NCI-H345 (cell line): ENCODE measurements at places on chromosomes 1 and 21.

DNA sequence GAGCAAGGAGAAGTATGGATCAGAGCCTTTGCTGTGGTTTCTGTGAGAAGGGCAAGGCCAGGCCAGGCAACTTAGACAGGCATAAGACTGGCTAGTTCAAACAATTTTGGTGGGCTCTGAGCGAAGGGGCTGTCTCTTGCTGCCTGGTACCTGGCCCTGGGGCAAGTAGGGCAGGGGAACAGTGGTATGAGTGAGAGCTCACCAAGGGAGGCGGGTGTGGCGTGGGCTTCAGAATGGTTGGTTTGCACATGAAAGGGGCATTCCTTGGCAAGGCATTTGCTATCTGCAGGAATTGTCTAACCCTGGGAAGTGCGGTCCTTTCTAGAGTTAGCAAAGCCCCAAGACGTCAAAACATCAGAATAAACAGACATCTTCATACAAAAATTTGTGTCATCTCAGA, 210.5 kb downstream of the CAMTA1 start:
- DNase-seq = no peak

GRCh38 chr1:206912445-206913095, 9.2 kb downstream of the FCMR start:
- DNase-seq = peak; percentile 87

- DNase-seq = peak; percentile 79
Observed at GRCh38 chr1:234771642-234772344, 161.8 kb upstream of the IRF2BP2 start.

DNA sequence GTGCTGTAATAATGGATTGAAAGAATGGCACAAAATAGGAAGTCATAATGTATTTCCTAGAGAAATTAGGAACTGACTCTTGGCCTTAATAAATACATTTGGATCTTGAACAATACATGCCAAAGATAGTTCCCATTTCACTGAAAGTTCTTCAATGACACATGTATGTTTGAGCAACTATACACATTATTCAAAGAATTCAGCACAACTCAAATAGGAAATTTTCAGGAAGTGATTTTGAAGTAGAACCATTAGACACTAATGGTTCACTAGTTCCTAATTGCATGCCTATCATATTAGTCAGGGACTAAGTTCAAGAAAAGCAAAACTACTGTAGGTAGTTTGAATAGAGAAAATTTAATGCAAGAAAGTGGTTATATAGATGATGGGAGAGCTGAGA, 404.7 kb downstream of the LMO4 start:
- DNase-seq = no peak

DNA sequence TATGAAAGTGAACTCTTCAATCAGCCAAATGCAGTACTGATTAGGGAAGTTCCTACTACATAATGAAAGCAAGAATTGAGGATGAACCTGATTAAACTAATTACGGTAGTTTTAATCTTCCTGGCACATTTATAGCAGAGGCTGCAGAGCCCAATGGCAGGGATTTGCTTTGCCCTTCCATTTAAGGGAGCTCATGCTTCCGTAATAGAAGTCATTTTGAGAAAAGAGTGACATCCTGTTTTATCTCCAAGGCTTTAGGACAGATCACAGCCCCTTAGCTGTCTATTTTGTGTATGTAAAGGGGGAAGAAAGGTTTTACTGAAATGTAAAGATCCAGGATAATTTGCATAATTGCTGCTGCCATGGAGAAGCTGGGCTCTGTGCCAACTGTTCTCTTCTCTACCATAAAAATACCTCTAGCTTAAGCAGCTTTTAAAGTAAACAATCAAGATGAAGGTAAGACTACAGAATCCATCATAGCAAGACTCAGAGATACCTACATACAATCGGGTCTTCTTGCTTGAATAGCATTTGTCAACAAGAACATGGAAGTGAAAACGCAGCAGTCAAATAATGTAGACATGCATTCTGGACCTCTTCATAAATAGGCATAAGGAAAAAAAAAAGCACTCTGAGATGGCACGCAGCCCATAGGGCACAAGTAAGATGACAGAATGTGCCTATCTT, 62.5 kb downstream of the ASH1L start:
- peak; percentile 93 for DNase-seq

- no peak for DNase-seq
Observed at GRCh38 chr1:23727362-23727811, 15.9 kb upstream of the ELOA start.

DNA sequence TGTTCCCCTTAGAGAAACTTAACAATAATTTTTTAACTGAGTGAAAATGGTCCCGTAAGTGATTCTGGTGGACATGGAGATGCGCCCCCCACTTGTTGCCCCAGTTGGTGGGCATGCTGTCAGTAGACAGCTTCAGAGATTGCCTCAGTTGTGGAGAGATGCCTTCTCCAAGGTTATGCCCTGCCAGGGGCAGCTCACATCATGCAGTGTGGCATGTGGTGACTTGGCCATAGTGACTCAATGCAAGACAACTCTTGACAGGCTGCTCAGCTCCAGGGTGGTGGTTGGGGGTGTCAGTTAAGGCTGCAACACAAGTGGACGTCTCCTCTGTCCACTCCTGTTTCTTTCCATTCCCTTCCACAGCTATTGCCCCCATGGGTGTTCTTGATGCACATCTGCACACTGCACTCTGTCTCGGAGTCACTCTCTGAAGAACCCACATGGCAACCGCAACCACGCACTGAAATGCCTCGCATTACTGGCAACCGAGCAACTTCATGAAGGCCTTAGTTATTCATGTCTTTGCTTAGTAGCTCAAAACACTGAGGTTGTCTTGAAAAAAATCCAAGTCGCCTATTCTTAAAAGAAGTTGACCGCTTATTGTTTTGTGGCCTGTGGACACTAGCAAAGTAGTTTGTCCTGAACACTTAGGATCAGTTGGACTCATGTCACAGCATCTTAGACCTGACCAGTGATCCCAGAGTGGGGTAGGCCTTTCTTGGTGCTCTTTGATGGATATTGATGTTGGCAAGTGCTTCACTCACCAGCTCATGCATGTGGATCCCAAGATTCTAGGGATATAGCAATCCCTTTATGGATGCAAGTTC, 54.8 kb upstream of the USP1 start:
- DNase-seq = no peak

DNA sequence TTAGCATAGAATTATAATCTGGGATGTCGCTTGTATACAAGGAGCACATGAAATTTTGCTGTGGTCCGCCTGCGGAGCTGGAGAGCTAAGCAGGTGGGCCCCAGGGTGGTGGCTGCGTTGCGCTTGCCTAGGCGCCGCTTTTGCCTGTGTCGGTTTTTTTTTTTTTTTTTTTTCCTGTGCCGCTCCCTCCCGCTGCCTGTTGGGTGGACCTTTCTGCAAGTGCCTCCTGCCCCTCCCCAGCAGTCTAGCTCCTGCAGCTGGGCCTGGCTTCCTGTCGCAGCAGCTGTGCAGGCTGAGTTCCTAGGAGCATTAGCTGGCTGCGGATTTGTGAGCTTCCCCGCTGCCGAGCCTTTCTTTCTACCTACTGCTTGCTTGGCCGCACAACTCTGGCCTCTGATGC, 20.6 kb downstream of the PYHIN1 start:
- no peak for DNase-seq

GRCh38 chr1:11395616-11396015, 83.3 kb upstream of the DISP3 start:
- no peak for DNase-seq

DNA sequence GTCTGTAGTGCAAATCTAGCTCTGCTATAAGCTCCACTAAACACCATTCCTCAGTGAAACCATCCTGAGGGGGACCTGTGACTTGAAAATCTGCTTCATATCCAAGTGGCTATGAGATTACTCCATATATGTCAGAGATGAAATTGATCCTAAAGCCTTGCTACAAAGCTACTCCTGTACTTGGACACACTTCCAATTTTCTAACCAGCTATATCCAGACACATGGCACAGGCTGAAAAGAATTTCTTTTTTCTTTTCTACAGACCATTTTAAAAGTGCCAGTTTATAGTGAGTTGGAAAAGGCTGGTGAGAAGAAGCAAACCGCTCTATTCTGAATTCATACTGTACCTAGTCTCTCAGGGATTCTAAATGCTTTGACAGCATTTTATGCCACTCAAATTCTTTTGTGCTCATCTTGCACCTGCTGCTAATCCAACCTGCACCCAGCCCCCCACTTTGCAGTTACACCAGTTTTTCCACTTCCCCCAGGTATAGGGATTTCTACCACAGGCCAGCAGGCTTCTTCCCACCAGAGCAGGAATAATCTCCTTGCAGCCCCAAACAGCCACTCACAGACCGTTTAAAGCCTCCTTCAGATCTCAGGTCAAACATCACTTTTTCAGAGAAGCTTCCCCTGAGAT, 112.5 kb downstream of the RERE start:
- peak; percentile 88 for DNase-seq

DNA sequence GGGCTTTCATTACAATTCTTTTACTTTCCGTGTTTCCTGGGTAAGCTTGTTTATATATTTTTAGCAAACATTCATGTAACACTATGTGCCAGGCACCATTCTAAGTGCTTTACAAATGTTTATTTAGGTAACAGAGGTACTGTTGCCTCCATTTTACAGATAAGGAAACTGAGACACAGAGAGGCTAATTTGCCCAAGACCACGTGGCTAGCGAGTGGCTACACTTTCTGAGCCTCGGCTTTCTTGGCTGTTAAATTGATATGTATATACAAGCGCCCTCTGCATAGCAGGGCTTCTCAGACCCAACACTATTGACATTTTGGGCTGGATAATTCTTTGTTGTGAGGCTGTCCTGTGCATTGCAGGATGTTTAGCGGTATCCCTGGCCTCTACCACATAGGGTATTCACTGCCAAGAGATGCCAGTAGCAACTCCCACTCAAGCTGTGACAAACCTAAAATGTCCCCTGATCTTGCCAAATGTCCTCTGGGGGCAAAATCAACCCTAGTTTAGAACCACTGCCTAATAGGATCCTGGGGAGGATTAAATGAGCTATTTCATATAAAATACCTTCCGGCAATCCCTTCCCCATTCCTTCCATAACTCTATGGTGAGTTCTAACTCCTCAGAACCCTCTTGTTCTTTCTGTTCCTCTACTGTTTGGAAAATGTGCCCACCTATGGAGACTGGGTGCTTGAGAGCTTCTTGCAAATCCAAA, 17.2 kb upstream of the ID3 start:
- no peak for DNase-seq

DNA sequence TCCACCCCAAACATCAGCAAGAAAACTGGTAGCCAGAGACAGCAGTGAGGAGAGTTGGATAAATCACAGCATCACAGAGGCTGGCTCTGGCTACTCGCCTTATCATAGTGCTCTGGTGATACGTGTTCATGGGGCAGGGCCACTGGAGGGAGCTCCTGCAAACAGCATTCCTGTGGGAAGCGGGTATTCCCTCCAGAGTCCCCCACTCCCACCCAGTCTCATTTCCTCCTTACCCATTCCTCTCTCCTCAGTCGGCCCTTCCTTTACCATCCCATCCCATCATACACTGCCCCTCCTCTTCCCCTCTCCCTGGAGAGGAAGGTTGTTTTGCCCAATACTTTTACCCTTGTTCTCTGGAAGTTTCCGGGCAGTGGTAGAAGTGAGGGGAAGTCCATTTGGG, 7.1 kb downstream of the NHLH2 start:
- no peak for DNase-seq

DNA sequence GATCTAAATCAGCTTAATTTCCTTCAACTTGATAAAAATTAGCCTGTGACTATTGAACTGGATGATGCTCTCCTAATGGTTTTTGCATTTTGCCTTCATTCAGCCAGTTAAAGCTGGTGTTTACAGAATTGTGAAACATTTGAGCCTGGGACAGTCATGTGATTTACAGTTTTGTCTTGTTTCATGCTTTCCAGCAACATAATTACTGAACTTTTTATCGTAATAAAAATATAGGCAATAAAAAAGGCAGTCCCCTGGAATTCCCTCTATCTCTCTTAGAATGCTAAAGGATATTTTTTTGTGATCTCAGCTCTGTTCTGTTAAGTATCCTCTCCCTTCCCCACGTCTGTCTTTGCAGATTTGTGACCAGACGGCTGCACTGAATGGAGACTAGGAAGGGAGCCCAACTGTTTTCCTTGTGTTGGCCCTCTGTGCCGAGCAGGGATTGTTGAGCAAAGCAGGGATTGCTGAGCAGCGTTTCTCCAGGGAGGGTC, 70.3 kb upstream of the RGL1 start:
- no peak for DNase-seq

DNA sequence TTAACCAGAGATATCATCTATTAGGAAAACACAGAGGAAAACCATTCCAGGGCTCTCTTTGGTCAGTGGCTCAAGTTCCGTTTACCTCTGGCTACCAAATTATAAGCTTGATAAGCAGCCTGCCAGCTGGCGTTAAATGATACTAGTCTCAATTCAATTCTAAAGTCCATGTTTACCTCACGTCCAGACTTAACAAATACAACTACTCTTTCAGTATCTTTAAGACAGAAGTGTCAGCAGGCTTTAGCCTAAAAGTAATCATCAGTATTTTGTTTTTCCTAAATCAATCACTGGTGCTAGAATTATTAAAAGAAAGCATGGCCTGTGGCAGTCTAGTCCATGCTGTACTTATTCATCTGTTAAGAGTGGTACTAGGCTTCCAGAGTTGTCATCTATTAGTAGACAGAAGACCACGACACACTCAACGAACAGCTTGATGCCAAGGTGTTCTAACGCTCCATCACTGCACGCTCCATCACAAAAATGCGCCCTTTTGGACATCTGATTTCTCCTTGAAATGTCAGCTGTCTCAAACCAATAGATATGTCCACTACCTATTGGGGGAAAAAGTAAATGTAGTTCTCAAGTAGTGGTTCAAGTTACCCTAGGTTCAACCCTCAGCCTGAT, 1.5 kb downstream of the IVNS1ABP start:
- DNase-seq = no peak

- DNase-seq = no peak
Observed at GRCh38 chr1:242139442-242139841, 140.5 kb upstream of the MAP1LC3C start.

DNA sequence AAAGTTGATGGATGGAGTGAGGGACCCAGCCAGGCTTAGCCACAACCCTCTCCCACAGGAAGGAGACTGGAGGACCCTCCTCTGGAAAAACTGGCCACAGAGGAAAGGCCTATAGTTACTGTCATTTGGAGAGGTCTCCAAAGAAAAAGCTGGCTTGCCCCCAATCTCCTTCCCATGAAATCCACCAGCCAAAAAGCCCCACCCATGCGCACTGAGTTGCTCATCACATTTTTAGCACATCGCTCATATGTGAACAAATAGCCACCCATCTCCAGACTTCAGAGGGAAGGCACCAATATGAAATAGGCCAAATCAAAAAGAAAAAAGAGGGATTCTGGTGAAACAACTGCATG, 36.9 kb upstream of the QSOX1 start:
- no peak for DNase-seq

GRCh38 chr1:65820983-65821382, 28.3 kb downstream of the PDE4B start:
- DNase-seq = no peak
